ENCODE measurements at places on chromosomes 6 and 20.
A peak's percentile ranks its signal among the peaks of the same experiment; 100 is the strongest.

- no peak for DNase-seq
These were observed 41.9 kb downstream of the HBS1L start for GRCh38 chr6:135012764-135013163.

DNA sequence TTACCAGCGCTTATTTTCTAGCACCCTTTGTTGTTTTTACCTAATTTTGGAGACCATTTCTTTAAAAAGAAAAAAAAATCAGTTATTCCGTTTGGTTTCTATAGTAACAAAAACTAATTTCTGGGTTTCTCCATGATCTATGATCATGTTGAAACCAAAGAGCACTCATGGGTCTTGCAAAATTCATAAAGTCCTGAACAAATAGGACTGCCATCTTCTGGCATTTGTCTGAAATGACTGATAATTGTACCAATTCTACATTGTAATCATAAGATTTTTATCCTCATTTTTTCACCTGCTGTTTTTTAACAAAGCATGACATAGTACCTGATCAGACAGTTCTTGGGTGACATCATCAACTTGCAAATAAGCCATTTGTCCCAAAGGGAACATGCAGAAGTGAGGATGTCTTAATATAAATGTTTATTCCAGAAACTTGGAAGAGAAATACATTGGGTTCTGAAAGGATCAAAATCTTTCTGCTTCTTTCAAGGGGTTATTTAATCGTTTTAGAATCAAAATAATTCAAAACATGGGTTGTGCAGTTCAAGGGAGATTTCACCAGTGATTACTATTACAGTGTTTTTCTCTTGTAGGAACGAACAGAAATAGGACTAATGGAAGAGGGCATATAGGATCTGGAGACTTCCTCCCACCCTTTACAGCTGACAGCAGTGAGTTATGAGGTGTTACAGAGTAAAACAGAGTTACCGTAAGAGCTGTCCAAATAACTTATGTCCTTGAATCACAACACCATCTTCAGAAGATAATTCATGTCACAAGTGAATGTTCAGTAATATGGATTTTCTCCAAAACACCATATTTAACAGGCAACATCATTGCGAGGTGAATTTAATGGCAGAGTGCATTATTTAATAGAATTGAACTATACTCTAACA lies 87.1 kb upstream of the GJE1 start:
- no peak for DNase-seq

DNA sequence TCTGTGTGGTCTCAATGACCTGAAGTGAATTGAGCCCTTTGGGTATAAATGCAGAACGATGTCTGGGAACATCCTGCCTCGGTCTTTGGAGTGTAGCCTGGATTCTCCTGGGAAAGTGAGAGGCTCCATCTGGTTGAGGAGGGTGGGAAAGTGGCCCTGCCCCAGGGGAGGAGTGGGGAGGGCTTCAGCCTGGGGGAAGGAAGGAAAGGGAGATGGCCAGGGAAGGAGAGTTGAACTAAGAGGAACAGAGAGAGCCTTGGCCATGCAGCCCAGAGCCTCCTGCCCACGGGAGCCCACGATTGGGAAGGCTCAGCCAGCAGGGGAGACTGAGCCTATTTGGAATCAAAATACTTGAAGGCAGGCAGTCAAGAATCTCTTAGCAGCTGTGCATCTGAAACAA lies 2.3 kb upstream of the EPB41L1 start:
- no peak for DNase-seq

DNA sequence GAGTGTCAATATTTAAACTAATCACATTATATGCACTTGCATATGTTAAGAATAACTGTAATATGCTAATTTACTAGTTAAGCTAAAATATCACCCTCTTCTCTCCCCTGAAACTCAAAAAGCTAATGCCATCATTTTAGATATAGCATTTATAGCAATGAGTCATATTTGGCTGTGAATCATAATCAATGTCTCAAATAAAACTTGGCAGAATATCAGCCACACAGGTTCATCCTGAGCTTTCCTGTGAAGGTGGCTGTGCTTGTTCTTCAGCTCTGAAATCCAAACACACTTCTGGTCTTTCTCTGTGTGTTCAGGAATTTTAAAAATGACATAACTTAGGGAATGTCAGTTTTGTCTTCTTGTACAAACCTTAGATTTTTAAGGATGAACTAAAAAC lies 12.8 kb upstream of the PNRC1 start:
- no peak for DNase-seq

- peak; percentile 77 for DNase-seq
These were observed at the start of gene SNX9 for GRCh38 chr6:157823001-157823527. Gene SNX9 (plus strand): TSS chr6:157823246. CDS start chr6:157823435, 189 bp downstream.

DNA sequence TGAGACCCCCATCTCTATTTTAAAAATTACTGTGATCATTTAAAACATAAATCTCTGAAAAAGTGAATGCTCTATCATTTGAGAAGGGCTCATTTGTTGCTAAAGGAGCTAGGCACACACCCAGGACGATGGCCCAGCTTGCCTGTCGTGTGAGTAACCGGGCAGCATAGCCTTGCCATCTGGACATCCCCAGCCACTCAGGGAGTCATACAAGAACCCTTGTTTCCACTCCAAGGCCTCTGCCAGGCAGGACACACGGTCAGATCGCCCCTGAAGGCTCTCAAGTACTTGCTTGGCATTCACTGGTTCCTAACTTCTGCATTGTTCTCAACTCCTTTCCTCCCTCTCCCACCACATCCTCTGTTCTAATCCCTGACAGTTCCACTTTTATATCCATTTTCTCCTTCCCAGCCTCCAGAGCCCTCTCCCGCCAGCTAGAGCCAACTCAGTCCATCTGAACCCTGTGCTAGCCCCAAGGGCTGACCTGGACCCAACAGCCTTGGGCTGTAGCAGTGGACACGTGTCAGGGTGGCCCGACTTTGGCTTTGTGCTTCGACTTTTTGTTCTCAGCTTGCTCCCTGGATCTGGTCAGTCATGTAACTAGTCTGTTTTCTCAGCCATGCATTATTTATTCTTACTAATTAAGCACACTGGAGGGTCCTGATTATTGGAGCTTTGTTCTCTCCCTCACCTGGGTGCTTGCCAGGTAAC lies 15.7 kb upstream of the EZR start:
- no peak for DNase-seq

- peak; percentile 74 for DNase-seq
These were observed 17.4 kb upstream of the AVP start for GRCh38 chr20:3101737-3102574.

DNA sequence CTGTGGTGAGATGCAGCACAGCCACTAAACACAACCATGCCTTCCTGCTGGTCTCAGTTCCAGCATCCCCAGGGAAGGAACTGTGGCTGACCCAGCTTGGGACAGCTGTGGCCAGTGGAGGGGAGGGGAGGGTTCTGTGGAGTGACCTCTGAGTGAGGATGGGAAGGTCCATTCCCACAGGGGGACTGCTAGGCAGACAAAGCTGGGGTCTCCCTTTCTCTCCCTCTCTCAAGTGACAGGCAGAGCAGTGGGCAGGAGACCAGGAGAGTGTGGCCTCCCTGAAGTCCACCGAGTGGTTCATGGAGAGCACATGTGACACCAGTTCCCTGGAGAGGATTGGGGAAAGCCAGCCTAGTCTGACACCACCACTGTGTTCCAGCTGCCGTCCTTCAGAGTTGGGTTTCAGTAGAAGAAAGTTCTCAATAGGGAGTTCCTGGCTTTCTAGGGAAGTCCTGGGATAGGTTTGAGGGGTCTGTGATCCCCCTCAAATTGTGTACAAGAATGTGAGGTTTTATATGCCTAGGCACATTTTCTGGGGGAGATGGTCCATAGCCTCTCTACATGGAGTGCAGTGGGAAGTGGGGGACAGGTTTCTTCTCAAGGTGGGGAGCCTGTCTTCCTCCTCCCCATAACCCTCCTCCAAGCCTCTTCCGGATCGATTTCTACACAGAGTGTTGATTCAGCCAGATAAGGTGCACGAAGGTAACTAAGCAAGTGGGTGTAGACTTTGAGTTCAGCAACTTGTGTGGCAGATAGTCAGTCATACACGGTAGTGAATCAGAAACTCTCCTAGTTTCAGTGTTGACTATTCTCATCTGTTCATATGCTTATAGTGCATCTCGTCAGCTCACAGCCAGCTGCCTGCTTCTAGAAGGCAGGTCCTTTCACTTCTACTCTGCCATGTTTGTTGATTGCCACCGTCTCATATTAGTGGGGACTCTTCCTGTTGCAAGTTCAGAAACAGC lies 18.9 kb downstream of the MANBAL start:
- DNase-seq: no peak

DNA sequence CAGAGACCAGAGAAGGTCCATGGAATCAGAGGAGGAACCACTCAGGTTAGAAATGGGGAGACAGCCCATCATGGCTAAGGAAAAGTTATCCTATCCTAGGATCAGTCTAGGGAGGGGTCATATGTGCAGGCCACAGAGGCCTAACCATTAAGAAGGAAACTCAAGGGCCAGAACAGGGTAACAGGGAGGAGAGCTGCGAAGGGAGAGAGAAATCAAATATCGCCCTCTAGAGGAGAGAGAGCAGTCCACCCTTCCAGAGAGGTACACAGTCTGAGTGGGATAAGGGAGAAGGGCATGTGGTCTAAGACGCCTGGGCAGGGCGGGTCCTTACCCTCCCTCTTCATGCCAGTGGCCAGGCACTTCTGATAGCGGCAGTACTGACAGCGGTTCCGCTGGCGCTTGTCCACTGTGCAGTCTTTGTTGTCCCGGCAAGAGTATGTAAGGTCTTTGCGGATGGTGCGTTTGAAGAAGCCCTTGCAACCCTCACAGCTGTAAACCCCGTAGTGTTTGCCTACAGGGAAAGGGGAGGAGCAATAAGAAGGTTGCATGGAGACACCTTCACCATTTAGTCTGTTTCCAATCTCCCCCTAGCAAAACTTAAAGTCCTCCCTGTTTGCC lies 2.9 kb downstream of the RXRB start:
- DNase-seq: no peak
